ENCODE measurements at places on chromosomes 1 and 21.
A peak's percentile ranks its signal among the peaks of the same experiment; 100 is the strongest.

GRCh38 chr21:44441041-44441400 lies 14.3 kb upstream of the LRRC3 start:
- DNase-seq, result no peak

- DNase-seq, result no peak
These were observed 780.6 kb downstream of the BRINP3 start for GRCh38 chr1:189697113-189697512.

DNA sequence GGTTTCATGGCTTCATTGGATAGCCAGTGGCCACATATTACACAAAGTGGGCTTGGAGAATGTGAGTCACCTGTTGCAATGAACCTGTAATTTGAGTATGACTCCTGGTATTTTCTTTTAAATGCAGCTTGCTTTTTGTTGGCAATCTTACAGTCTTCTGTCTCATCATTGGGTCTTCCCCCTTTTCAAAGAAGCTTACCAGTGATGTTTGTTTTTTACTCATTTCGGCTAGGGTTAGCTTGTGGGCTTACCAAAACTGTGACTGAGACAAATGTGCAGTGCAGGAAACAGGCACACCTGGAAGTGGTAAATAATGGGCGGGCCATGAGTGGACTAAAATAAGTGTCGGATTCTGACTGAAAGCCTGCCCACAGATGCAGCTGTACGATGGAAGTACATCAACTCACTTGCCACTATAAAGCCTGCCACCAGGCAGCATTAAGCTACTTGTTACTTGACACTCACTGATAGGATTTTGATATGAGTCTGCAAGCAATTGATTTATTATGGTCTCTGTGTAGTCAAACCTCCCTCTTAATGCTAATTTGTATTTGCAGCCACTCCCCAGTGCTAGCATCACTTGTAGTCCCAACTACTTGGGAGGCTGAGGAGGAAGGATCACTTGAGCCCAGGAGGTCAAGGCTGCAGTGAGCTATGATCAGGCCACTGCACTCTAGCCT lies 4.2 kb downstream of the HHAT start:
- DNase-seq, result peak; percentile 23

- no peak for DNase-seq
These were observed 13.8 kb downstream of the DSCAM start for GRCh38 chr21:40833184-40833583.

DNA sequence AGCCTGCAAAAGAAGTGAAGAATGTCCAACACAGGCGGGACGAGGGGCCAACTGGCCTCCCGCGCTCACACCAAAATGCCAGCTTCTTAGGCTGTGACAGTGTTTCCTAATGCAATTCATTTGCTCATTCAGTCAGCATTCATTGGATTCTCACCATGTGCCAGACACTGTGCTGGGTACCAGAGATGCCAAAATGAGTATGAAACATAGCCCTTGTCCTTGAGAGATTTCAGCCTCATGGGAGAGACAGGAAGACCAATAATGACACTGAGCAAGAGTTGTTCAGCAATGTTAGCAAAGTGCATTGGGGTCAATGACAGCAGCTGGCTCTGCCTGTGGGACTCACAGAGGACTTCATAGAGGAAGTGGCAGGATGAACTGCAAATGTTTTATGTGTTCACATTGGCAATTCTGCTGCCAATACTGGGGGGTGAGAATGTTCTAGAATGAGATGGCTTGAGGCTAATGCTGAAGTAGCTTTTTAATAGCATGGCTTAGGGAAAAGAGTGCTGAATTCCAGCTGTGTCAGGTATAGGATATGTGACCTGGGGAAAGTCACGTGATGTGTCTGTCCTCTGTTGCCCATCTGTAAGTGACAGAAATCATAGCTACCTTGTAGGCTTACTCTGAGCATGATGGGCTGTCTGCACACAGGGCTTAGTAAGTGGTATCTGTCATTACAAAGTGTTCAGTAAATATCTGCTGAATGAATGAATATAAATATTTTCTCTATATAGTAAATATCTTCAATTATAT lies 58.3 kb upstream of the KIF26B start:
- no peak for DNase-seq

GRCh38 chr1:161069731-161070270 lies at the start of gene ARHGAP30:
Gene ARHGAP30, minus strand, starts transcription at chr1:161069891. Its CDS starts 267 bp downstream, at chr1:161069624.
- DNase-seq, result peak; percentile 92

- no peak for DNase-seq
These were observed 34.0 kb upstream of the SLC19A1 start for GRCh38 chr21:45575993-45576837.

GRCh38 chr1:246659594-246660140 lies 64.5 kb upstream of the SCCPDH start:
- DNase-seq, result no peak

- DNase-seq, result no peak
These were observed 37.7 kb downstream of the ODR4 start for GRCh38 chr1:186413319-186413718.

GRCh38 chr1:95496773-95497172 lies 262.8 kb downstream of the RWDD3 start:
- DNase-seq, result no peak

Measured in GM12892 (cell line).